ENCODE measurements at places on chromosomes 11 and 22. TPM values are rescaled to one million over a fixed set of nuclear protein-coding genes. Genes with fewer than 3 reads are reported as not detected.

Gene ANO1
- total RNA-seq, result 0.23 TPM

Gene OR6T1
- not detected for total RNA-seq

Gene C11orf86
- total RNA-seq, result not detected

Gene PTPN5
- total RNA-seq, result 43.4 TPM

Gene LPXN
- 4.2 TPM for total RNA-seq

Gene JAML
- 0.92 TPM for total RNA-seq

Gene OR8A1
- total RNA-seq, result 0.23 TPM

Gene TRIM48
- not detected for total RNA-seq

Gene EXT2
- 100 TPM for total RNA-seq

Gene TRIM6
- 1.2 TPM for total RNA-seq

Gene SMC1B
- not detected for total RNA-seq

Gene OR52A5
- total RNA-seq, result not detected

Gene APOA1
- 1.4 TPM for total RNA-seq

Gene MS4A1
- 0.23 TPM for total RNA-seq

Gene CHADL
- 3.7 TPM for total RNA-seq

Gene GPHA2
- total RNA-seq, result not detected

Gene FAM180B
- total RNA-seq, result not detected

Gene GGTLC2
- total RNA-seq, result not detected

All from diencephalon (tissue), 1 donor.